ENCODE measurements at places on chromosomes 12 and 14.

- peak; percentile 92 for DNase-seq
Measured at GRCh38 chr12:6363330-6364043, 11.9 kb downstream of the SCNN1A start.

DNA sequence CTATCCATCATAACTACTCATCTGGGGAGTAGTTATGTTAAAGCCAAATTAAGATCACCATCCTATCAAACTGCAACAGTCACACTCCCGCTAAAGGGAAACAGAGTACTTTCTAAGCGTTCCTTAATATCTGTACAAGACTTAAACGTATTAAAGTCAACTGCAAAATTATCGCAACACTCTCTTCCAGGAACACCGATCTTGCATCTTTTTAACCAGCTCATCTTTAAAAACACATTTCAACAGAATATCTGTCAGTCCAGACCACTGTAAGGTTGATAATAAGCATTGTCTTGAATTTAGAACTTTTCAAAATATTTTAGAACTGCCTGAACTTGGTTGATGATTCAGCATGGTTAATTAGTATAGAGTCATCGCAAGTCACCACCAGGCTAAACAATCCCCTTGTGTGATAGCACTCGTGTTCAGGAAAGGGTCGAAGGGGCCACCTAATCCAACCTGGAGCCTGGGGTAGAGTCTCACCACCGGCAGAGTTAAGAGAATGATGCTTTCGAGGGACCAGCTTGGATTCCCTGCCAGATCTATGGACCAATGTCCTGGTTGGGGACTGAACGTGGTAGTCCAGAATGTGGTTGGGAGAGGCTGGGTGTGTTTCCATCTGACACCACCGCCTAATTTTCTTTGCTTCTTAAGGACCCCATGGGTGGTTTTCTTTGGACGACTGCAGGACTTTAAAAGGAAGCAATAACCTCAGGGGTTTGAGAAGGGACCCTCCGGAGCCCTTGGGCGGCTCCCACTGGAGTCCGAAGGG is 890 bp downstream of the SPTLC2 start:
- peak; percentile 58 for DNase-seq

DNA sequence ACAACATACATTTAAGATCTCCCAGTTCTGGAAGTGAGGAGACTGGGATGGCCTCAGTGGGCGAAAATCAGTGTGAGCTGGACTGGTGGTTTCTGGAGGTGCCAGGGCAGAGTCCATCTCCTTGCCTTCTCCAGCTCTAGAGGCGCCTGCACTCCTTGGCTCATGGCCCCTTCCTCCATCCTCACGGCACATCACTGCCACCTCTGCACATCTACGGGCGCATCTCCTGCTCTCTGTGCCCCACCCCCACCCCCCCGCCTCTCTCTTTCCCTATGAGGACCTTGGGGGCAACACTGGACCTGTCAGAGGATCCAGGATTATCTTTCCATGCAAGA is 62.8 kb upstream of the DIO3 start:
- no peak for DNase-seq

DNA sequence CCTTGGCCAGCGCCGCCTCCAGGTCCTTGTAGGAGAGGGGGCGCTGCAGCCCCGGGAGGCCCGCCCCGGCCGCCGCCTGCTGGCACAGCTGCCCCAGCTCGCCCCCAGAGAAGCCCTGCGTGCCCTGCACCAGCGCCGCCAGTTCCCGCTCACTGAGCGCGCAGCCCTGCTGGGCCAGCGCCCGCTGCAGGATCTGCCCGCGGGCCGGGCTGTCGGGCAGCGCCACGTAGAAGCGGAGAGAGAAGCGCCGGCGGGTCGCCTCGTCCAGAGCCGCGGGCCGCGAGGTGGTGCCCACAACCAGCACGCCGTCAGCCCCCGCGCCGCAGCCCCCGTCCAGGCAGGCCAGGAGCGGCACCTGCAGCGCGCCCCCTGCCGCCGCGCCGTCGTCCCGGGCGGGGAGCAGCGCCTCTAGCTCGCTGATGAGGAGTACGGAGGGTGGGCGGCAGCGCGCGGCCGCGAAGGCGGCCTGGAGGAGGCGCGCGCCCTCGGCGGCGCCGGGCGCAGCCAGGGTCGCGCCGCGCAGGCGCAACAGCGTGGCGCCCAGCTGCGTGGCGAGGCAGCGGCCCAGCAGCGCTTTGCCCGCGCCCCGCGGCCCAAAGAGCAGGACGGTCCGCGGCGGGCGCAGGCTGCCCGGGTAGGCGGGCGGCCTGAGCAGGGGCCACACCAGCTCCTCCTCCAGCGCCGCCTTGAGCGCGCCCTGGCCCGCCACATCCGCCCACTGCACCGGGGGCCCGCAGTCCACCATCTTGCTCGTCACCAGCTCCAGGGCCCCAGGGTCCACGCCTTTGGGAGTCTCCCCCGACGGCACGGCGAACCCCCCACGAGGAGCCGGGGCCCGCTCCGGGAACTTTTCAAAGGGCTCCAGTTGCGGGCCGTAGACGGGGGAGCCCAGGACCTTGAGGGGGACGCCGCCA is 27.7 kb downstream of the FIGNL2 start:
- DNase-seq: peak; percentile 93

DNA sequence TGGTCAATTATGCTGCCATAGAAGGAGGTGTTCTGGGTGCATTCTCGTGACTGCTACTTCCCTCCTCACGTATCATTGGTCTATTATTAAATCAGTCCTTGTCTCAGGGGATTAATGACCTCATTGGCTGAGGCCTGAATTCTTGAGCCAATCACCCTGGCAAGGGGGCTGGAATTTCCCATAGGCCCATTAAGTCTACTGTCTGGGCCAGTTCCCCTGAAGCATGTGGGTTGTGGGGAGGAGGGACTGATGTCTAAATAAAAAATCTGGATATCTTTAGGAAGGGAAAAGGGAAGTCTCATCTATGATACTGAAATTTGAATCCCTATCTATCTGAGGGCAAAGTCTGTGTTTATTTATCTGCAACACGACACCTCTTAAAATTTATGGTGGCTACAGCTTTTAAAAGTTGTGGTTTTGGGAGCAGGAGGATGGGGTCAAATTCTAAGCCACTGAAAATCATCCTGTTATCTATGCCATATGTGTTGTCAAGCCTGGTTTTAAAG is 71.9 kb downstream of the DYRK2 start:
- peak; percentile 57 for DNase-seq

DNA sequence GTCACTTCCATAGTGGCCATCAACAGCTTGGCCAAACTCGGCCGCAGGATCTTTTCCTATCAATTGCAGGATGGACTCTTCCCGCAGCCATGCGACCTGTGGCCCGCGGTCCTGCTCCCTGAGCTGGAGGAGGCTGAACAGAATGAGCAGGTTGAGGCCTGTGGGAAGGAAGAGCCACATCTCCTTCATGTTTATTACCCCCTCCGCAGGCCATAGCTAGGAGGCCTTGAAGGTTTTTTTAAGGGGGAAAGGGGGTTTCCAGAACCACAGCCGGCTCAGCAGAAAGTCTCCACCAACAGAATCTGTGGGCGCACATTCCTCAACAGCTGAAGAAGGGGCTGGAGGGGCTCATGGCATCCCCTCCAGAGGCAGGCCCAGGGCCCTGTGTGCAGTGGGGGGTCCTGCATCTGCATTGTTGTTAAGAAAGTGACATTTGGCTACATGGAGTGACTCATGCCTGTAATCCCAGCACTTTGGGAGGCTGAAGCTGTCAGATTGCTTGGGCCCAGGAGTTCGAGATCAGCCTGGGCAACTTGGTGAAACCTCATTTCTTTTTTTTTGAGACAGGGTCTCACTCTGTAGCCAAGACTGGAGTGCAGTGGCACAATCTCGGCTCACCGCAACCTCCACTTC is 25.2 kb upstream of the PPP1R13B start:
- no peak for DNase-seq

DNA sequence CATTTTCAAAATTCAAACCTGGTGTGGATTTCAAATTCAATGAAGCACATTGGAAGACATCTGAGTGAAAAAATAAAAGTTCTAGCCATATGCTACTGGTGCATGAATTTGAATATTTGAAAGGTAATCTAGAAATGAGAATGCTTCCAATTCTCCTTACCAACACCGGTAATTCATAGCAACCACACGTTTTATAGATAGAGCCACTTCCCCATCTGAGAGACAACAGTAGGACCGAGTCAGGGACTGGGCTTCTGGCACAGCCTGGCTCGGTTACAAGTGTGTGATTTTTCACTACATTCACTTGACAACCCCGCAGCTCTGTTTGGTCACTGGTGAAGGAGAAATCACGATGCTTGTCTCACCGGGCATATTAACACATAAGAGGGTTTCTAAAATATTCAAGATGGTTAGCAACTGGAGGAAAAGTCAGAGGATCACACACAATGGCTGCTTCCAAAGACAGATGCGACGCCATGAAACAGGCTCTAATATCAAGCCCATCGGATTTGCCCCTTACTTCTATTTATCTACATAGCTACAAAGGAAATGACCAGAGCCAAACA is 86.5 kb upstream of the FOXN3 start:
- peak; percentile 11 for DNase-seq

DNA sequence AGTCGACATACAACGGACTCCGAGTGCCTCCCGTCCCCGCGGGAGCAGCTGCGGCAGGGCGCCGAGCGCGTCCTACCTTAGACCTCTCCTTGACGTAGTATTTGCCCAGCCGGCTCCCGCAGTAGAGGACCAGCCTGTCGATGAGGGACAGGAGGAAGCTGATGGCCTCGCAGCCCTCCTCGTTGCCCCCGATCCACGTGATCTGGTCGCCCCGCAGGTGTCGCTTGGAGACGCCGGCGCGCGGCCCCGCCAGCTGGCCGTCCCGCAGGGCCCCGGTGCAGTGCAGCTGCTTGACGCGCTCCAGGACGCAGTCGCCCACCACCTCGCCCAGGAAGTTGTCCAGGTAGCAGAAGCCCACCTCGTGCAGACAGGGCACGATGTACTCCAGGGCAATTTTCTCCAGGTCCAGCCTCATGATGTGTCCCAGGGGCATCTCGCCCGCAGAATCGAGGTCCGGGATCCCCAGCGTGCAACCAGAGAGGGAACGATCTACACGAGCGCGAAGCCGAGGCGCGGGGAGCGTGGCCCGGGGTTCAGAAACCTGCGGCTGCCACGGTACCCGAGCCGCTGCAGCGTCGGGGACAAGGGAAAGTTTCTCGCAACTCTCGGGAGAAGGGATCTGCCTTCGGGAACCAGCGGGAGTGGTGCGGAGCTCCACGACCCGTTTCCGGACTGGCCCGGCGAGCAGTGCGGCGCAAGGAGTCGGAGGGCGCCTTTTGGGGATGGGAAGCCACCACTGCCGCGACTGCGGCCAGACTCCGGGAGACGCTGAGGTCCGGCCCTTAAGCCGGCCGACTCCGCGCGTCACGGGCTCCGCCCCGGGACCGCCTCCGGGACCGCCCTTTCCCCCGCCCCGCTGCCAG is at the start of gene EGLN3:
Gene EGLN3 (minus strand): TSS at position 755 of the 863 bp plus-strand sequence. CDS start 322 bp downstream, at position 433.
- peak; percentile 97 for DNase-seq

DNA sequence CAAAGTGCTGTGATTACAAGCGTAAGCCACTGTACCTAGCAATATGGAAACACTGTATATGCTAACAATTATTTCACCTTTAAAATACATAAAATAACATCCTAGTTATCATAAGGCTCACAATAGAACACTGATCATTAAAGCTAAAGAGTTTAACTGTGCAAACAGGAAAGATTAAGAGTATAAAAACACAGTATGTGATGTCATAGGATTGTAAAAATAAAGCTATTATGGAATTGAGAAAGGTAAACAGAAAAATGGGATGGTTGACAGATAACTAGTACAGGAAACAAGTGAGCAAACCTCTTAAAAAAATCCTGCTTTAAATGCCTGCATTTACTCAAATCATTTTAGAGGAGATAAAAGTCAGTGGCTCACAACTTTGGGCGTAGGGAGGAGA is 10.8 kb upstream of the IPO8 start:
- DNase-seq: no peak

DNA sequence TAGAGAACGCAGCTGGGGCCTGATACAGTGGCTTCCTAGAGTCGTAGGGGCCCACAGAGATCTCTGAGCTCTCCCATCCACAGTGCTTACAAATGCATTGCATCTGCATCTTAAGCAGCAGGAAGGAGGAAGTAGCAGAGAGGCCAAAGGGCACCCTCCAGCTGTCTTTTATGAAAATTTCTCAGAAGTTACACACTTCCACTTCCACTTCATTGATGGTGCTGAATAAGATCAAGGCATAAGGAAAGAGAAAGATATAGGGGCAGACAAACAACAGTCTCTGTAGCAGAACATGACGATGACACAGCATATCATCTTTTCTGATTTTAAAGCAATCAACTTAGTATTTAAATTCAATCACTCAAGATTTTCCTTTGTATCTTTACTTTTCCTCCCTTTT is 51.6 kb upstream of the ABCC9 start:
- DNase-seq: no peak
